ENCODE measurements at places on chromosomes 7 and 10.

GRCh38 chr7:93046641-93047040, 71.1 kb downstream of the SAMD9 start:
- peak; percentile 26 for DNase-seq

DNA sequence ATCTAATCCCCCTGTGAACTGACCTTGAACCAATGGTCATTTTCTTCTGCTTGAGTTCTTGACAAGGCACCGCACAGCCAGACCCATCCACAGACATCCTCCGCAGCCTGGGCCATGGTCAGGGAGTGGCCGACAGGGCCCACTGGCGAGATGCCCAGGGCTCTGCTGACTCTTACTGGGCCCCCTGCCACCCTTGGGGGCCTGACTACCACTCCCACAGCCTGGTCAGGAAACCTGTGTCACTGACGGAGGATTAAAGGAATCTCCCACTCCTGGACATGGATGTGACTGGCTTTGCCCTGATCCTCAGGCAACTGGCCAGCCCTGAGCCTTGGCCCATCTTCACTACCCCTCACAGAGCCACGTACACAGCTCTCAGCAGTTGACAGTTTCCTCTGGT, 50.4 kb upstream of the ENO4 start:
- DNase-seq = no peak

- no peak for DNase-seq
Observed at GRCh38 chr7:7051206-7051877, 131.0 kb upstream of the C1GALT1 start.

DNA sequence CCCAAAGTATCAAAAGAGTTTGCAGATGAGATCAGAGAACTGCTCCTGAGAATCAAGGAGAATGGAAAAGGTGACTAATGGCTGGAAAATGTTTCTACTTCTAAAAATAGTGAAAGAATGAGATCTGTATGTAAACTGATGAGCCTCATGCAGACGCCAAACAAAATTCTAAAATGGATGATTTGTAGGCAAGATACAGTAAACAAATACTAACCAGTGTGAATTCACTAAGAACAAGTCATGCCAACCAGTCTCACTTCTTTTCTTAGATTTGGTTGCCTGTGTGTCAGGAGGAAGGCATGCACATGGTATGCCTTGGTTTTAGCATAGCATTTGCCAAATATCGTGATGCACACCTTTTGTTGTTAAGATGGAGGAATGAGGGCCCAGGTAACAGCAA, 94.9 kb upstream of the PIK3CG start:
- peak; percentile 91 for DNase-seq

All from mesenchymal stem cell (in vitro differentiated cells and primary cell).